ENCODE measurements at places on chromosomes 3 and 15. TPM values are rescaled to one million over a fixed set of nuclear protein-coding genes. Genes with fewer than 3 reads are reported as not detected.
A peak's percentile ranks its signal among the peaks of the same experiment; 100 is the strongest.

CX3CR1 gene
- total RNA-seq: 0.82 TPM

ADAMTS7 gene
- 24.2 TPM for total RNA-seq

DNA sequence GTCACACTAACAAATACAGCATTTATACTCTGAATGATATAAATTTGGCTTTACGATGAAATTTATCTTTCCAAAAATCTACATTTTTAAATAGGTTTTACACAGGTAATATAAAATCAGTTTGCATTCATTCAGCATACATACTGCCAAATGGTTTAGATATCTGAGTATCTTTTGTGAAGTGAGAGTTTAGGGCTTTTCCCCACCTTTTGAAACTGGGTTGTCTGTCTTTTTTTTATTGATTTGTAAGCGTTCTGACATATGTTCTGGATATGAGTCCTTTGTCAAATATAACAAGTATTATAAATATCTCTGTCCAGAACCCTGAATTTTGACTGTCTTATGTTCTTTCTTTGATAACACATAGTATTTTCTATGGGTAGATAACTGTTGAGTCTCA lies 42.4 kb downstream of the GABPB1 start:
- no peak for DNase-seq

GRCh38 chr3:58490860-58491501 lies 915 bp upstream of the KCTD6 start:
- peak; percentile 22 for DNase-seq

EFCC1 gene
- 1.5 TPM for total RNA-seq

DNA sequence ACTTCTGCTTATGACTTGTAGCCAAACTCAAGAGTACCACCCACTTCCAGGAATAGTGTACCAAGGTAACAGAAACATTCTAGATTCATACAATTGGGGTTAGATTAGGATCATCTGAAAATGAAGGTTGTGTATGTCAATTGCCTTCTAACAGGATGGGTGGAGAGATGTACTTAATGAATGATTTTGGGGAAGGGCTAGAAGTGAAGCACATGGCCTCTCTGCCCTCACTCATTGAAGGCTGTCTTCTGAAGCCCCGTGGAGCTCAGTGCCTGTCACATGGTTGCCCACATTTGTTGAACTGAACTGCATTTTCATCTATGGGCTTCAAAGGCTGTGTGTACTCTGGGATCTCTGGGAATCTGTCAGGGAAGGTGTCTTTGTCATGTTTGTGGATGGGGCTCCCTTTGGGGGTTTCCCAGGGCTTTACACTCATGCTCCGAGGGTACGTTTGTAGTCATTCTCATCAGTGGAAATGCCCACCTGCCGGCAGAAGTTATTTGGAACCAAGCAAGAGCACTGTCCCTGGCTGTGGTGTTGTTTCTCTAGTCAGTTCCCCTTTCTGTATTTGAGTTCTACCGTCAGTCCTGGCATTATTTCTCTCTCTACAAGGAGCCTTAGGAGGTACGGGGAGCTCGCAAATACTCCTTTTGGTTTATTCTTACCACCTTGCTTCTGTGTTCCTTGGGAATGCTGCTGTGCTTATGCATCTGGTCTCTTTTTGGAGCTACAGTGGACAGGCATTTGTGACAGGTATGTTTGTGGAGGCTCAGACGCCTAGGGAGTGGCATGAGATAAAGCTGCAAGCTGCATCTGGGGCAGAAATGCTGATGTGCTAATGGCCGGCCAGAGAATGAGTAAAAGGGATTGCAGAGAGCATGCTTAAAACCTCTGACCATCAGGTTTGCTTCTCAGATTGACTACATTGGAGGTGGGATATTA lies 22.4 kb downstream of the CD86 start:
- DNase-seq: no peak

GRCh38 chr15:71538181-71538580 lies 272.2 kb upstream of the NR2E3 start:
- no peak for DNase-seq

NANOGP8 gene
- total RNA-seq: not detected

Measured in left ventricle myocardium inferior (tissue), 1 donor.